Activated CD4-positive, alpha-beta T cell treated with anti-CD3 and anti-CD28 coated beads for 24 hours (primary cell): ENCODE measurements at places on chromosomes 11 and 22.
A peak's percentile ranks its signal among the peaks of the same experiment; 100 is the strongest.

DNA sequence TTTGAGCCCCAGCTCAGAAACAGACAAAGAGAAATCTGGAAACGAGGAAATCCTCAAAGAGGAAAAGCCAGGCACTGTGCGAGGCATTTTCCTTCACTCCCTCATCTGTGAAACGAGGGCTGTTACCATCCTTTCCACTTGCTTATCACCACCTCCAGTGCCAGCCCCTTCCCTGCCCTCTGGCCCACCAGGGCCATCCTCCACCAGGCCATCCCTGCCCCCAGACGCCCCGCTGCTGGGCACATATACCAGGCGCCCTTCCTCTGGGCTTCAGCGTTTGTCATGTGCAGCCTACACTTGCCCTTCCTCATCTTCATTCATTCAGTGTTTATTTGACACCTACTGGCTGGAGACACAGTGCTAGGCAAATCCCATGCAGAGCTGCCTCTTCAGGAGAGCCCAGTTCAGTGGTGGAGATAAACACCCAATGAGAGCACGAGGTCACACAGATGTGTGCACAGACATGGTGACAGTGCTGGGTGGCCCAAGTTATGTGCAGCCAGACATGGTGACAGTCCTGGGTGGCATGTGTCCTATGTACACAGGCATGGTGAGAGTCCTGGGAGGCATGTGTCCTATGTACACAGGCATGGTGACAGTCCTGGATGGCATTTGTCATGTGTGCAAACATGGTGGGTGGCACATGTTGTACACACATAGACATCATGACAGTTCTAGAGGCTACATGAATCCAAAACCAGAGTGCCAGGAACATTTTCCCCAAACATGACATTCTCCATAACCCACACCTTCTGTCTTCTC lies 9.7 kb downstream of the SPTBN2 start:
- DNase-seq = no peak

DNA sequence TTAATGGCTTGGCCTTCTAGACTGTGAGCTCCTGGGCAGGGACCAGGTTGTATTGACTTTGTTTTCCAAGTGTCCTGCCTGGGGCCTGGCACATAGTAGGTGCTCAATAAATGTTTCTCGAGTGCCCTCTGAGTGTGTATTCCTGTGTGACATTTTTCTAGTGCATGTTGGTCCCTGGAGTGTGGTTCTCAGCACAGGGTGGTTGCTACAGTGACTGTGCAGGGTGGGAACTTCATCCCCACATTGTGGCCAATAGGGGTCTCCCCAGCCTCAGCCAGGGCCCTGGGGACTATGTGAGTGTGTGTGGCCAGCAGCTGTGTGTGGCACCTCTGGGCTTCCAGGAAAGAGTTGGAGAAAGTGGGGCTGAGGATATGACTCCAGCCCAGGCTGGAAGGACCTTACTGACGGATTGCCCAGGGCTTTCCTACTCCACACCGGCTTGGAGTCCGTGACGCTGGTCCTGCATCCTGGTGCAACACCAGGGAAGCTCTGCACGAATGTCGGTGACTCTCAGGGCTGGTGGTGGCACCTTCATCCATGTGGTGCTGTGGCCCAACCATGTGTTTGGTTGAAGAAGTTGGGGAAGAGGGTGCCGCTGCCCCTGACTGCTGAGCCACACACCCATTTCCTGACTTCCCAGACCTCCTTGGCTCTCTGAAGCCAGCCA lies 9.0 kb upstream of the MARK2 start:
- DNase-seq = no peak

- DNase-seq = no peak
Observed at GRCh38 chr22:44068422-44069191, 44.5 kb downstream of the PARVB start.

DNA sequence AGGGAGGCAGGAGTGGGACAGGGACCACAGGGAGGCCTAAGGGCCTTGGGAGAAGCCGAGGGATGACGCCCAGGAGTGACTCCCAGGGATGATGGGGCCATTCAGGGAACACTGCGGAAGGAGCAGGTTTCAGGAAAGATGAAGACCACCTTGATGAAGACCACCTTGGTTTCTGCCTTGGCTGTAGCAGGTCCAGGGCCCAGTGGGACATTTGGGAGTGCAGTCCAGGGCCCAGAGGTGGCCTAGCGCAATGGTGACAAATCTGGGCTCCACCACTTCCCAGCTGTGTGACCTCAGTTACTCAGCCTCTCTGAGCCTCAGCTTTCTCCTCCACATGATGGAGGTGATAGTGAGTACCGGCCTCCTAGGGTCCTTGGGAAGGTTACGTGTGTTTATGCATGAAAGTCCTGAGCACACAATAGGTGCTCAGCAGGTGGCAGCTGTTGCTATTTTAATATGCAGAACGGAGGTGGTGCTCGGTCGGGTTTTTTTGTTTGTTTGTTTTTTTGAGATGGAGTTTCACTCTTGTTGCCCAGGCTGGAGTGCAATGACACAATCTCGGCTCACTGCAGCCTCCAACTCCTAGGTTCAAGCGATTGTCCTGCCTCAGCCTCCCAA lies 770 bp downstream of the TSGA10IP start:
- DNase-seq = no peak

DNA sequence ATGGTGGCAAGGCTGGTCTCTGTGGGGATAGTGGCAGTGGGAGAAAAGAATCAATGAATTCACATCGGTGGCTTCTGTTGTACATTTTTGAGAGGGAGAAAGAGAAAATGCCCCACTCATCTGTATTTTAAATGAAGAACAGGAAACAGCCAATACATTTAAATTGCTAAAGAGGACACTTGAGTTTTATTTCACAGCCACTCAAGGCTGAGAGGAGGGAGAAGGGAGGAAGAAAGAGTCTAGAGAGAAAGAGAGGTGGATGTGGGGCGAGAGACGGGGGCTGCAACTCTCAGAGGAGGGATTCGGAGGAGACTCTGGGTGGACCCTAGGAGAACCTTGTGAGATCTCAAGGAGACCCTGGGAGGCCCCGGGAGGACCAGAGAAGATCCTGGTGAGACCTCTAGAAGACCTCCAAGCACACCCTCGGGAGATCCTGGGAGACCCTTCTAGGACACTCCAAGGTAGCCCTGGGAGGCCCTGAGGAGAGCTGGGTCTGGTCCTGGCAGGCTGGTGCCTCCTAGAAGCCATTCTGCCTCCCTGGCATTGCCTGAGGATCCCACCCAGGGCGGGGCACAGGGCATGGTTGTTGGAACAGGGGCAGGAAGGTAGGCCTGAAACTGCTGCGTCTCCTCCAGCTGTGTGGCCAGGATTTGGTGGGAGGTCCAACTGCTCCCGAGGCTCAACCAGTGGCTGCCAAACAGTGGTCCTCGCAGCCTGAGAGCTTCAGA lies 91.0 kb upstream of the SHISAL1 start:
- DNase-seq = no peak

DNA sequence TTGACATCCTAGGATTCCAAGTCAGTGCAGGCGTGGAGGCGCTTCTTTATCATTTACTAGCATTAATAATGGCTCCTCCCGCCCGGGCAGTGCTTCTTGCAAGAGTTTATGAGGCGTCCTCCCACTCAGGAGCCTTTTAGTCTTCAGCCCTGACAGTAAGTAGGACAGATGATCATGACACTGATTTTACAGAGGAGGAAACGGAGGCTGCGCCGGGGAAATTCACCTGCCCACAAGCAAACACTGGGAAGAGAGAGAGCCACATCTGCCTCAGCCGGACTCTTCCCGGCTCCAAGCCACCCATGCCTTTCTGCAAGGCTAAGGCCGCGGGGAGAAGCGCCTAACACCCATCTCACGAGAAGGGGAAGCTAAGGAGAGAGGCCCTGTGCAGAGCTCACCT lies 35.9 kb downstream of the KIAA0930 start:
- no peak for DNase-seq

GRCh38 chr11:16632295-16633200 lies 105.9 kb upstream of the C11orf58 start:
- no peak for DNase-seq

DNA sequence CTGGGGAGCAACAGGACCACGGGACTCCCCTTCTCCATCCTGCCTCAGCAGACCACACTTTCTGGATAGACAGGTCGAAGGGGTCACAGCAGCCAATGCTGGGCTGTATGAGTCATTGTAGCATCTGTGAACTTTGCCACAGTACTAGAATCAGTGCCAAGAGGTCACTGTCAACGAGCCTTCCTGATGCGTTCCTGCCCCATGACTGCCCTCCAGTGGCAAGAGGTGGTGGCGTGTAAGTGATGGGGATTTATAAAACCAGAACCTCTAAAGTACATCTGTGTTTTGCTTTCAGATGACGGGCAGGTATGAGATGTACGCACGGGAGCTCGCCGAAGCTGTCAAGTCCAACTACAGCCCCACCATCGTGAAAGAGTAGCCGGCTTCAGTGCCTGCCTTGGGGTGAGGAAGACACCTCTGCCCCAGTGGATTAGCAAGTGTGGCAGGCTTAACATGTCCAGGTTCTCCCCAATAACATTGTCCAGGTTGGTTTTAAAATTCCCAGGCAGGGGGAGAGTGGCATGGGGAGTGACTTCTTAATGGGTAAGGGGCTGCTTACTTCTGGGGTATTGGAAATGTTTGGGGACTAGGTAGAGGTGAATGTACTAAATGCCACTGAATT lies 29.4 kb downstream of the GUCD1 start:
- peak; percentile 55 for DNase-seq

- no peak for DNase-seq
Observed at GRCh38 chr11:11215058-11215815, 137.8 kb downstream of the CSNK2A3 start.

- no peak for DNase-seq
Observed at GRCh38 chr11:61327669-61328071, 5.2 kb downstream of the DDB1 start.

- no peak for DNase-seq
Observed at GRCh38 chr11:12269104-12269441, 108.3 kb upstream of the PARVA start.

DNA sequence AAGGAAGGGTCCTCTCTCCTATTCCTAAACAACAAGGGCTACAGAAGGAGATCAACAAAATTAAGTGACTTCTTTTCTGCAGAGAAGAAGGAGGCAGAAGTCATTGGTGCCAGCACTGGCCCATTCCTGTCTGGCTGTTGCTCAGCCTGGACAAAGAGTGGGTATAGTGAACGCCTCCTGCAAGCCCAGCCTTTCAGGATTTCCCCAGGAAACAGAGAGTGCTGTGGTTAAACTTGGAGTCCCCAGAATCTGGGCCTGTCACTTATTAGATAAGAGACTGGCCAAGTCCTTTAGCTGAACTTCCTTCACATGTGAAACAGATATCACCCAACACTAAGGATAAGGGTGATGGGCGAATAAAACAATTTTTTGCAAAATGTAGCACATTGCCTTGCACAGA lies 10.9 kb downstream of the TST start:
- no peak for DNase-seq

GRCh38 chr11:64352099-64352994 lies 6.6 kb upstream of the RPS6KA4 start:
- DNase-seq = no peak

GRCh38 chr22:49853981-49854831 lies 562 bp downstream of the ZBED4 start:
- DNase-seq = no peak
